B cell (primary cell): ENCODE measurements at places on chromosomes 6 and 20. TPM values are rescaled to one million over a fixed set of nuclear protein-coding genes. Genes with fewer than 3 reads are reported as not detected.

LY6G5C gene
- 0.76 and 2.1 TPM in 2 replicates for total RNA-seq

GRCh38 chr6:139583420-139583819 lies 209.0 kb upstream of the CITED2 start:
- no peaks in the 10 kb centered on the region for H3K4me1 ChIP-seq
- H3K27me3 ChIP-seq: no peaks in the 10 kb centered on the region
- no peaks in the 10 kb centered on the region for H3K36me3 ChIP-seq
- H3K27ac ChIP-seq: no peak overlapping the region

LCA5 gene
- total RNA-seq: 0.91 and 0.92 TPM in 2 replicates

- H3K27ac ChIP-seq: no peak overlapping the region
- H3K4me1 ChIP-seq: no peaks in the 10 kb centered on the region
- DNase-seq: no peak
- no peaks in the 10 kb centered on the region for H3K27me3 ChIP-seq
Measured at GRCh38 chr20:63408684-63409046, 47.5 kb upstream of the CHRNA4 start.

DNA sequence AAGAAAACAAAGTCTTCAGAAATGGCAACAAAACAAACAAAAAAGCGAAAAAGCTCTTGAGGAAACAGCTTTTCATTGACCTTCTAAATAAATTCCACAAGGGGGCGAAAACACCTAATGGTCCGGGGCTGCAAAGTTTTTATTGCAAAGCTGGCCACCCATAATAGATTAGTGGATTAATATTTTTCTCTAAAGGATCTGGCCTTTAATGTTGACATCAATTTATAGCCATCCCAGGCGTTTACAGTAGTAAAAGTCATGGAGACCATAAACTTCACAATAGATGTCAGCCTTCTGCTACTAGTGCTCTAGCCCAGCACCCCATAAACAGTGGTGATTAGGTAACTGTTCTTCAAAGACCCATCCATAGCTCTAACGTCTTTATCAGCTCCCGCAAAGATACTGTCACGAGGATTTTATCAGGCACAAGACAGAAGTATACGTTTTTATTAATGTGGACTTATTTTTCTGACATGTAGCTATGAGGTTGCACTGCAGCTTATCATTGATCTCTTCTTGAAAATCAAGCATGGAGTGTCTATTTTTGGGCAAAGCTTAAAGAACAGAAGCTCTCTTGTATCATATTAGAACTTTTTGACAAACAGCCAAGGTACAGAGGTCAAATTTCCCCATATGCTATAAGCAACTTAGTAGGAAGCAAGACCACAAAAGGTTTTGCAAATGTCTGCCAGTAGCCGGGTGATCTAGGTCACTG lies 4.7 kb downstream of the CITED2 start:
- H3K36me3 ChIP-seq: no peaks in the 10 kb centered on the region
- H3K4me3 ChIP-seq: no peak overlapping the region
- H3K27me3 ChIP-seq: no peaks in the 10 kb centered on the region
- no peak overlapping the region for H3K27ac ChIP-seq
- peaks cover 20% of the 10 kb centered on the region for H3K4me1 ChIP-seq
- peak; percentile 64 for DNase-seq

GRCh38 chr20:47795214-47795907 lies 10.1 kb upstream of the SULF2 start:
- H3K4me1 ChIP-seq: no peaks in the 10 kb centered on the region
- H3K27ac ChIP-seq: no peak overlapping the region
- H3K4me3 ChIP-seq: no peak overlapping the region
- no peaks in the 10 kb centered on the region for H3K36me3 ChIP-seq
- H3K27me3 ChIP-seq: no peaks in the 10 kb centered on the region

DNA sequence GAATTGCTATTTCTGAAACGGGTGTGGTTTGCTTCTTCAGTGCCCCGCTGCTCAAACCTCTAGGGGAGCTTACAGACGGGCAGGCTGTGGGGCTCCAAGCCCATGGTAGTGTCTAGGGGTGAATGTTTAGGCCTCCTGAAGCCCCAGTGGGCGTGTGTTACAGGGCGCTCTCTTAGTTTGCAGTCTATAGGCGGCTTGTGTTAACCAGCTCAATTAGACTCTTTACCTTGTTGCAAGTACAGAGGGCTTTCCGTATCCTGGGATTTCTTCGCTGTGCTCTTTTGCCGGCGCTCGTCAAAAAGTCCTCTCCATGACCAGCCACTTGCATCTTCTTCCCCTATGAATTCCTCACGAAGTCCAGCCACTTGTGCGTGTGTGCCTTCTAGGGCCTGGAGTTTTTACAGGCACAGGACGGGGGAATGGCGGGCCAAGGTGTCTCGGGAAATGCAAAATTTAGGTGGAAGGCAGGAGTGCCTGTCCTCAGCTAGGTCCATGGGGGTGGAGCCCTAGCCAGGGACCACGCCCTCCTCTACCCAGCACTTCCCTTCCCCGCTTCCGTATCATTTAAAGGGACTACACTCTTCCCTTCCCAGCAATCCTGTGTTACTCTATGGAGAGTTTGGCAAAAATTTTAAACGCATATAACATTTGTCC lies 94.5 kb downstream of the HTR1B start:
- H3K4me3 ChIP-seq: peak overlapping the region; percentile 13
- no peaks in the 10 kb centered on the region for H3K36me3 ChIP-seq
- H3K4me1 ChIP-seq: no peaks in the 10 kb centered on the region
- H3K27ac ChIP-seq: no peak overlapping the region
- no peak for DNase-seq

HDGFL1 gene
- not detected in 2 replicates for total RNA-seq

GRCh38 chr6:33339193-33339592 lies 21.6 kb upstream of the ZBTB22 start:
- no peak overlapping the region for H3K4me3 ChIP-seq
- H3K27me3 ChIP-seq: no peaks in the 10 kb centered on the region
- peaks cover 47% of the 10 kb centered on the region for H3K4me1 ChIP-seq

- DNase-seq: no peak
- H3K27ac ChIP-seq: no peak overlapping the region
- H3K36me3 ChIP-seq: no peaks in the 10 kb centered on the region
- no peaks in the 10 kb centered on the region for H3K27me3 ChIP-seq
Measured at GRCh38 chr20:48146308-48146707, 361.0 kb upstream of the SULF2 start.

- no peaks in the 10 kb centered on the region for H3K27me3 ChIP-seq
- H3K4me1 ChIP-seq: no peaks in the 10 kb centered on the region
- no peak overlapping the region for H3K4me3 ChIP-seq
- H3K27ac ChIP-seq: no peak overlapping the region
- no peaks in the 10 kb centered on the region for H3K36me3 ChIP-seq
Measured at GRCh38 chr20:60292001-60292520, 333.8 kb downstream of the CDH26 start.

GRCh38 chr6:34864007-34864406 lies 23.8 kb downstream of the TAF11 start:
- H3K4me3 ChIP-seq: no peak overlapping the region
- H3K36me3 ChIP-seq: peaks cover 7% of the 10 kb centered on the region
- H3K27ac ChIP-seq: no peak overlapping the region
- DNase-seq: no peak
- no peaks in the 10 kb centered on the region for H3K27me3 ChIP-seq

DNA sequence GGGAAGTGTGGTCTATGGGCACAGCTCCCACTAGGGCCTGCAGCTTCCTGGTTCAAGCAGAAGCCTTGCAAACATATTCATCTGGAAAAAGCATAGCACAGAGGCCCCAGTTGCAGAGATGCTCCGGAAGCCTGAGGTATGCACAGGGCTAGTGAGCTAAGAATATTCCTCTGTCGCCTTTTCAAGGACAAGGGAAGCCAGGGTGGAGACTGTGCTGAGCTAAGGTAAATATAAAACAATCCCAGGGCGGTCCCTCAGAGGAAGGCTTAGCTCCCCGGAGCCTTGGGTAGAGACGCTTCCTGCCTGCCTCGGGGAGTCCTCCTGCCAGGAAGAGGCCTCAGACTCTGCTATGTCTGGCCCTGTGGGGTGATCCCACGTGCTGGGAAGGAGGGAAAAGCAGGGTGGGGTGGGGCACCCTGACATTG lies 134.8 kb upstream of the FOXA2 start:
- no peaks in the 10 kb centered on the region for H3K27me3 ChIP-seq
- no peak overlapping the region for H3K27ac ChIP-seq
- DNase-seq: no peak
- no peaks in the 10 kb centered on the region for H3K36me3 ChIP-seq
- peaks cover 8% of the 10 kb centered on the region for H3K4me1 ChIP-seq
- no peak overlapping the region for H3K4me3 ChIP-seq

GRCh38 chr6:34115915-34116314 lies 30.0 kb downstream of the GRM4 start:
- H3K4me1 ChIP-seq: no peaks in the 10 kb centered on the region
- no peak for DNase-seq
- H3K36me3 ChIP-seq: no peaks in the 10 kb centered on the region
- H3K4me3 ChIP-seq: no peak overlapping the region
- H3K27me3 ChIP-seq: no peaks in the 10 kb centered on the region

HAO1 gene
- total RNA-seq: not detected in 2 replicates

NDUFAF4 gene
- 16.3 TPM in 2 replicates for total RNA-seq

LRRC1 gene
- 8.9 and 12.1 TPM in 2 replicates for total RNA-seq
